Foreskin keratinocyte (primary cell): ENCODE measurements at places on chromosomes 2 and 18. TPM values are rescaled to one million over a fixed set of nuclear protein-coding genes. Genes with fewer than 3 reads are reported as not detected.

Gene SLC4A5
- total RNA-seq, result 0.17 and 0.25 TPM in 2 replicates

GRCh38 chr2:102585847-102586404 lies 33.4 kb upstream of the SLC9A2 start:
- peak; percentile 74 for DNase-seq

Gene TEKT4
- not detected in 2 replicates for total RNA-seq

- no peak for DNase-seq
Measured at GRCh38 chr2:230676546-230676945, 36.1 kb upstream of the CAB39 start.

Gene CMPK2
- total RNA-seq, result 10.5 and 18.3 TPM in 2 replicates

GRCh38 chr2:28772351-28772750 lies 20.7 kb downstream of the PPP1CB start:
- no peak for DNase-seq

- DNase-seq, result no peak
Measured at GRCh38 chr2:103484906-103485305, 723.1 kb downstream of the TMEM182 start.

Gene PMAIP1
- 31.5 and 43.9 TPM in 2 replicates for total RNA-seq

DNA sequence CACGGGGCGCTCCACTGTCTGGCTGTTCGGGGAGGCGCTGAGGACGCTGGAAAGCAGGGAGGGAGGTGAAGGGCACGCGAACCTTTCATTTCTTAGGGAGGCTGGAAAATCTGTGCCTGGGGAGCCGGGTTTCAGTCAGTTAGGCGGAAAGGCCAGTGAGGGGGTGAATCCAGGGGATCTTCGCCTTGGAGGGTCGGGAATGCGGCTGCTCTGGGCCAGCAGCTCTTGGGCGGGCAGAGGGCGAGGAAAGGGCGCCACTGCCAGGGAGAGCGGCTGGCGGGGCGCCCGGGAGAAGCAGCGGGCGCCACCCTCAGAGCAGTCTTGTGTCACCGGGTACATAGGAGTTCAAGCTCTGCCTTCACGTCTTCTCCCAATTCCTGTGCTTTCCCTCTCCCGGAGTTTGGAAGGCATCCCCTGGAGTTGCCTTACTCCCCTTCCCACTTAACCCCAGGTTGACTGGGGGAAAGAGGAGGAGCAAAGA lies 1.4 kb downstream of the CCDC85A start:
- DNase-seq, result no peak

DNA sequence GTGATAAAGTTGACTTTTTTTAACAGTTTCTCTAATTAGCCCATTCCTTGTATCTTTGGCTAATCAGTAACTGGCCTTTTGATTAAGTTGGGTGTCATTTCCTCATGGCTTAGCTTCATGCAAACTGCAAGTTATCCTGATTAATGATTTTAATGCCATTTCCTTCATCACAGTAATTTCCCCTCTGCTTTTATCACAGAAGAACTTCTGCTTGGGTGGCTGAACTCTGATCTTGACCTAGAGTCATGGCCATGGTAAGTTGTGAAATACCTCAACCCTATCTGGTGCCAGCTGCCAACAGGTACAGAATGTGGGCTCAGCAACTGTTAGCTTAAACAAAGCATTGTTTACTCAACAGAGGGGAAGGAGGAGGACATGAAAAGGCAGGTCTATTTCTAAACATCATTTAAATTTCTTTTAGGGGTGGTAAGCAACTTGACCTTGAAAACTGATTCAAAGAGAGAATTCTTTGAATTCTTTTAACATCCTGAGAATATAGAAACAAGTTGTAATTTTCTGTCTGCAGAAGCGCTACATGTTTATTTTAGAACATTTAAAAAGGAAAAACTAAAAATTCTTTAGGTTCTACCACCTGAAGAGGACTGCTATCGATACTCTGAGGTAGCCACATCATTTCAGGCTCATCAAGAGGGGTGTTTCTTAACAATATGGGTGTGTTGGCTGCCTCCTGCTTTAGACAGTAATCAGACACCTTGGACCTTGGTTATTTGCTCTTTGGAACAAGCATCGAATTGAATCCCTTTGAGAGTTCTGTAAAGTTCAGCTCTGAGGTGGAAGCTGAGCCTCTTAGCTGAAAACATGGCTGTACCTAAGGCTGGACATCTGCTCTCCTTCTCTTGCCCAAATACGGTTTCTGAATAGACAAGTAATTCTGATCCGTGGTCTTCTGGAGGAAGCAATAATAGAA lies 39.7 kb downstream of the ANXA4 start:
- no peak for DNase-seq

GRCh38 chr2:3264010-3264744 lies 113.4 kb downstream of the EIPR1 start:
- DNase-seq, result no peak

- DNase-seq, result no peak
Measured at GRCh38 chr2:241298673-241299072, 16.8 kb downstream of the HDLBP start.

DNA sequence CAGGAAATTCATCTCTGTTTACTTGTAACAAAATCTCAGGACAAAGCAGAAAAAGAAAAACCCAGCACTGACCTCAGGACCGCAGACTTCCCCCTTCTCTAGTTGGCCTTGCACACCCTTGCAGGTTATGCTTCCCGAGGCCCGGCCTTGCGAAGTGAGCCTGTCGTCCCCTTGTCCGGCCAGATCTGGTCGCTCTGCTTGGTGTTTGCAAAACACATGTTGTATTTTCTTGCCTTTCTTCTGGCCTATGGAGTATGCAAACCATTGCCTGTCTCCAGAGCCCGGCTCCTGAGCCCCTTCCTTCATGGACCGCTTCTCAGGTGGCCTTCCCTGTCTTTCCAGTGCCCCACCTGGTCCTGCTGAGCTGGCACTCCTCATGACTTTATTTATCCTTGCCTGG lies 4.8 kb downstream of the IMPA2 start:
- DNase-seq, result no peak

- no peak for DNase-seq
Measured at GRCh38 chr18:55346961-55347740, 240.8 kb downstream of the TCF4 start.

DNA sequence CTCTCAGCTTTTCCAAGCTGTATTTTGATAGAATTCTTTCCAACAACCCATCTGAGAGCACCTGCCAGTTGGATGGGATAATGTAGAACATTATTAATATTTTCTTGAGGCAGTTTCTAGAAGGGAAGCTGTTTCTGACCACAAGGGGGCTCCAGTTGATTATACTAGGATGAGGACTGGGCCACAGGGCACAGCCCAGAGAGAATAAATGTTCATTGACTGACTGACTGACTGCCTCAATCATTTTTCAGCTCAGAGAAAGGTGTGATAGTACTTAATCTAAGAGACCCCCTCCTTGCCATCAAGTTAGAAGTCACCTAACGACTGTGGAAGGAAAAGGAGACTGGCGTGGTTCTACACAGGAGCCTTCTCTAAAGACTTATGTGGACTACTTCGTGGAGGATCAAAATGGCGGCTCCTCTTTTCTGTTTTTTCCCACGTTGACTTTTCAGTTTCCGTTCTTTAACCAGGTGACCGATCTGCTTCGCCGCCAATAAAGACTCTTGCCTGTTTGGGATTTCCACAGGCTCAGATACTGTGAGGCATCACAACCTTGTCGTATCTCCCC lies 31.9 kb upstream of the CREG2 start:
- DNase-seq, result no peak

GRCh38 chr18:24799720-24800119 lies 339.3 kb downstream of the HRH4 start:
- DNase-seq, result no peak

GRCh38 chr2:191245869-191246531 lies 796 bp downstream of the MYO1B start:
- DNase-seq, result peak; percentile 47

GRCh38 chr2:146241023-146241422 lies 1603.8 kb upstream of the ACVR2A start:
- no peak for DNase-seq

GRCh38 chr2:11701751-11702301 lies 31.8 kb upstream of the NTSR2 start:
- DNase-seq, result no peak

Gene LRP2
- not detected in 2 replicates for total RNA-seq

GRCh38 chr18:77517901-77518300 lies 268.3 kb downstream of the GALR1 start:
- DNase-seq, result no peak

Gene ORMDL1
- 39.8 and 41.1 TPM in 2 replicates for total RNA-seq
